ENCODE measurements at places on chromosomes 3 and 15. TPM values are rescaled to one million over a fixed set of nuclear protein-coding genes. Genes with fewer than 3 reads are reported as not detected.

The SH2D7 gene
- total RNA-seq: not detected

The H1-8 gene
- total RNA-seq: not detected

The PTPN9 gene
- 28.0 TPM for total RNA-seq

The GOLGA6L9 gene
- 1.8 TPM for total RNA-seq

The TNFAIP8L3 gene
- 0.49 TPM for total RNA-seq

The DAZL gene
- total RNA-seq: 0.10 TPM

- H3K27me3 ChIP-seq: peaks cover 17% of the 10 kb centered on the region
- H3K36me3 ChIP-seq: no peaks in the 10 kb centered on the region
- no peak overlapping the region for H3K27ac ChIP-seq
- DNase-seq: no peak
Measured at GRCh38 chr15:70875001-70875782, 17.0 kb downstream of the THAP10 start.

GRCh38 chr3:63814237-63814636 lies 4.9 kb upstream of the C3orf49 start:
- H3K27ac ChIP-seq: no peak overlapping the region
- H3K36me3 ChIP-seq: peaks cover 3% of the 10 kb centered on the region
- no peak overlapping the region for H3K4me3 ChIP-seq
- no peaks in the 10 kb centered on the region for H3K4me1 ChIP-seq
- DNase-seq: no peak

- peaks cover 5% of the 10 kb centered on the region for H3K4me1 ChIP-seq
- H3K4me3 ChIP-seq: no peak overlapping the region
- H3K27me3 ChIP-seq: no peaks in the 10 kb centered on the region
- no peak overlapping the region for H3K27ac ChIP-seq
Measured at GRCh38 chr15:43408789-43409188, 37.9 kb downstream of the TUBGCP4 start.
